ENCODE measurements at places on chromosomes 2 and 18.

- no peak for ATAC-seq
Measured at GRCh38 chr18:46008531-46008930, 41.4 kb upstream of the EPG5 start.

- no peak for ATAC-seq
Measured at GRCh38 chr2:233455006-233455405, 100.7 kb downstream of the DGKD start.

DNA sequence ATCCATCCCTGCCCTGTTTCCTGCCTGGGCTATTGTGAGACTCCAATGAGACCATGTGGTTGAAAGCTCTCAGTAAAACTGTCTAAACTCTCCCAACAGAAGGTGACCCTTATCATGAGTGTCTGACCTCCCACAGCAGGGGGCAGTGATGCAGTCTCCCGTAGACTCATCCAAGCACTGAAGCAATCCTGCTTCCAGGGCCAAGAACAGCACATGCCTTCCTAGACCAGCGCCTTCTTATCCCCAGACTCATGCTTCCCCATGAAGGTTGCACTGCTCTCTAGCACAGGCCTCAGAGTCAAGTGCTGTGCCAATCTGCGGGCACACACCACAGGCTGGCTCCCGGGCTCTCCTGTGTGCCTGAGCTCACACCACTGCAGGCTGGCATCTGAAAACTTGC is 112.3 kb downstream of the TNS1 start:
- ATAC-seq = no peak

DNA sequence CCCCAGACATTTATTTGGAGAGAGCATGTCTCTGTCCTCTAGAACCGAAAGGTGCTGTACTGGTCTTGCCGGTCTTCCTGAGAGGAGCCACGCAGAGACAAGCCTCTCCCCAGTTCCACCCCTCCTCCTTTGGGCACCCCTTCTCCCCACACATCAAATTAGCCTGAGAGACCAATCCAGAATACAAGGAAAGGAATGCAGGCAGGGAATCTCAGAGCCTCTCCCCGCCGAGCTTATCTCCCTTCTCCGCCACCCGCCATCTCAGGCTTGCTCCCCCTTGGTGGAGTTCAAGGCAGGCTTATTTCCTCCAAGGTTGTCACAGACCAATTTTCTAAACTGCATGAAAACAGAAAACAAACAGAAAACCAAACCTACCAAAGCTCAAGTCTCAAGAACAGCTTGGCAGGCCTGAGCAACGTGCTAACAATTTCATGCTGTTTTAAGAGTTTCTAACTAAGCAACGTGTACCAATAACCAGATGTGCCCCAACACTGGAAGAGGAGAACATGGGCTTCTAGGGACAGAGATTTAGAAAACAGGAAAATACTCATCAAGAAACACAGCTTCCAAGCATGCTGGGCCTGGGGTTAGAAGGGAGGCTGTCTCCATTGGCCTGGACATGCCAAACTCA is 124.5 kb upstream of the PKDCC start:
- ATAC-seq = no peak

- ATAC-seq = no peak
Measured at GRCh38 chr18:12460874-12461273, 53.1 kb downstream of the PRELID3A start.

GRCh38 chr2:236552212-236552542 is 17.4 kb upstream of the ACKR3 start:
- peak; percentile 68 for ATAC-seq

- ATAC-seq = no peak
Measured at GRCh38 chr2:239644011-239644410, 243.2 kb upstream of the HDAC4 start.

- no peak for ATAC-seq
Measured at GRCh38 chr2:69285379-69285894, 101.6 kb downstream of the GFPT1 start.

GRCh38 chr2:28997237-28997846 is 16.2 kb downstream of the TOGARAM2 start:
- ATAC-seq = no peak

DNA sequence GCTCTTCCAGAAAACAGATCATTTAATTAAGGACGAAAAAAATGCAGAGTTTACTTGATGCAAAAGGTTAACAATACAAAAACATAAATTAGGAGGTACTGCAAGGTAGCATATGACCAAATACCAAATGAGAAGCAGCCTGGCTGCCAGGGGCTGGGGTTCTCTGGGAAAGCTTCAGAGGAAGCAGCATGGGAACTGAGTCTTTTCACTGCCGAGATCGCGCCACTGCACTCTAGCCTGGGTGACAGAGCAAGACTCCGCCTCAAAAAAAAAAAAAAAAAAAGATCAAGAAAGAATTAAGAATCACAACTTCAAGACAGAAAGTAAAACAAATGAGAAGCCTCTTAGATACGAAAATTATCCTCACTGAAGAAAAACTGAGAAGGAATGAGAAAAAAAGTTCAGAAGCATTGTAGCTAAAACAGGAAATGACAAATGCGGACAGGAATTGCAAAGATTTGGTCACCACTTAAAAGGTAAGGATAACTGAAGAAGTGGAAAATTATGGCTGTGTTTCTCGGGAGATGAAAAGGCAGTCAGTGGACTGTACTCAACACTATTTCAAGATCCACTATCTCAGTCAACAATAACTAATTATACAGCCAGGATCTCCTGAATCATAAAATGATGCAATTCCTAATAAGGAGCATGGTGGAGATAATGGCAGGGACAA is 4.3 kb downstream of the SEPTIN10 start:
- ATAC-seq = no peak

DNA sequence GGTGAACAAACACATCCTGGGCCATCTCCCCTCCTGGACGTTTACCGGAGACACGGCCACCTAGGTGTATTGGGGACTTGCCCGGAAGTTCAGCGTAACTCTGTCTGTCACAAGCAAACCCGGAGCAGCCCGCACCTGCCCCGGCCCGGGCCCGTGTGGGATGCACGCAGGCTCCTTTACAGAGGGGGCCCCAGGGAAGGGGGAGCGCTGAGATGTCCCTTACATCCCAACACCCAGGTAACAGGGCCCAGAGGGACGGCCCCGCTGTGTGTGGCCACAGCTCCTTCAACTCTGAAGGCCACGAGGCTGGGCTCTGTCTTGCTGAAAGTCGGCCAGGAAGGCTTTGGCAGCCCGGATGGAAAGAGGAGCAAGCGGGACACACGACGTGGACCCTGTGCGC is 212.8 kb downstream of the TWIST2 start:
- no peak for ATAC-seq
